NCI-H2171 (cell line): ENCODE measurements at places on chromosomes 12 and 14.

- no peak for DNase-seq
Observed at GRCh38 chr14:92800525-92800924, 6.4 kb downstream of the GOLGA5 start.

- DNase-seq = no peak
Observed at GRCh38 chr14:87866116-87866515, 126.9 kb downstream of the GALC start.

DNA sequence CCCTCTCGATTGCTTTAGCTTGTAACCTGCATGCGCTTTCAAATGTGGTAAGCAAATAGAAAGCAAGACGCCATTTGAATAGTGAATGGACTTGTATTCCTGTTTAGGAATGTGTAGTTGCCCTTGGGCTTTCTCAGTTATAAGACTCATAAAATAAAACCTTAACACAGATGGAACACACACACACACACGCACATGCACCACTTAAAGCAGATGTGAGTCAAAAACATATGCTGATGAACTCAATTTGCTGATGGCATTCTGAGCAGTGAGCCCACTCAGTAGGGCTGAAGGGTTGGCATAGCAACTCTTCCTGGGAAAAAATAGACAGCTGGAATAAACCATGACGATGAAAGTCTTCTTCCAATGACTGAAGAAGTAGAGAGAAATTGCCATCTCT, 360.5 kb downstream of the APAF1 start:
- no peak for DNase-seq

DNA sequence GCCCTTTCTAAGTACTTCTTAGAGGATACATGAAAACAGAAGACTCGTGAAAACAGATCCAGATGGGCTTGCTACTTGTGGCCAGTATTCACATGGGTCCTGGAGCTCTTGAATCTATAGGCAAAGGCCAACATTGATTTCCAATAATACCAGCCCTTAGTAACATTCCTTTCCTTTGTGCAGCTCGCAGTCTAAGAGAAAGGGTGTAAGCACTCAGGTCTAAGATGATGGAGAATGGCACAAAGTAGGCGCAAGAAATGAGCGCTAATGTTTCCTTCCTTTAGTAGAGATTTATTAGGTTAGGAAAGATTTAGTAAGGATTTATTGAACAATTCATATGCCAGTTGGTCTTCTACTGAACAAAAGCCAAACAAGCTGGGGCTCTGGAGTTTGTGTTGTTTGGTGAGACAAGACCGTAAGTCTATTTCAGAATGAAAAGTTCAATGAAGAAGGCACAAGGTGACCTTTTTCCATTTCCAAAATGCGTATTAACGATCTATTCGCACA, 525 bp downstream of the RNU6-8 start:
- no peak for DNase-seq

GRCh38 chr14:68927956-68928675, 51.0 kb downstream of the ACTN1 start:
- no peak for DNase-seq

- DNase-seq = no peak
Observed at GRCh38 chr12:115046805-115047204, 362.8 kb upstream of the TBX3 start.
